RWPE2 (cell line): ENCODE measurements at places on chromosomes 1 and 21.

DNA sequence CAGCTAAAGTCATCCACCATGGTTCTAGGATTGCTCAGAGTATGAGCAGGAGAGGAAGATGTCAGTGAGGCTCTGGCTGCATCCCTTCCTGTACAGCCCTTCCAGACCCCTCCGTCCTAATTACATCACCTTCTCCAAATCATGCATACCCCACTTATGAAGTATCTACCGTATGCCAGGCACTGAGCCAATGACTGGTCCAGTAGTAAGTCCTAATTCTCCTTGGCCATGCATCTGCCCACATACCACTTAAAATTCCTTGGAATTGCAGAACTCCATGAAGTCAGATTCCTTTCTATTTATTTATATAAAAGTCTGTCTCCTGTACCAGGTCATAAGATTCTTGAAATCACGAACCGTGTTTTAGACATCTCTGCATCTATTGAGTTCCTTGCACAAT is 106.1 kb downstream of the SEC16B start:
- no peak for DNase-seq
- no peak overlapping the region for H3K27ac ChIP-seq
- H3K4me1 ChIP-seq: peaks cover 4% of the 10 kb centered on the region
- H3K4me3 ChIP-seq: no peak overlapping the region

DNA sequence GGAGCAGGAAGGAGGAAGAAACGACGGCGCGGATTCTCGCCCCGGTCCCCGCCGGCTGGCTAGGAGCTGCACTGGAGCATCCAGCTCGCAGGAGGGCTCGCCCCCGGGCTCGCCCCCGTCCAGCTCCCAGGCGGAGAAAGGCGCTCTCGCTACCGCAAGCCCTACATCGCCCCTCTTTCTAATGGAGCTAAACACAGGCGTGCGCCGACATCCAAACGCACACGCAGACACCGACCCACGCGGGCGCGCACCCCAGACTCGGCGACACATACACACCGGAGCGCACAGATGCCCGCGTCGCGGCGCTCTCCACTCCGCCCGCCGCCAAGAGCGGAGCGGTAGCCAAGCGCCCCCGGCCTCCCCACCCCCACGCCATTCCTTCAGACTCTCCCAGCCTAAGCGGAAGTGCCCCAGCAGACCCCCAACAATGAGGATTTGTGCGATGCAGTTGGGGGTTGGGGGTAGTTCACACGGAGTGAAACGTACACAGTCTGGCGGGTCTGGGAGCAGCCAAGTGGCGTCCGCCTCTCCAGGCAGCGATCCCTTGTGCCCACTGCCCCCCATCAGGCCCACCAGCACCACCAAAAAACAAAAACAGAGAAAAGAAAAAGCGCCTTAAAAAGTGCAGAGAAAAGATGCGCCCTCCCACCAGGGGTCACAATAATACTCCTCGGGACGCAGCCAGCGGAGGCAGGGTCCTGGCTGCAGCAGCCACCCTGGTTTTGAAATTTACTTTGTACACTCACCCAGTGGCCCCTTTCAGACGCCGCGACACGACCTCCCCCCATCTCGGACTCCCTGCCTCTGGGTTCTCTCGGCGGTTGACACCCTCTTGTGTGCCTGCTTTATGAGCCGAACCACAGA is 1.4 kb downstream of the DAB1 start:
- H3K36me3 ChIP-seq: no peaks in the 10 kb centered on the region
- H3K27me3 ChIP-seq: peaks cover 84% of the 10 kb centered on the region
- no peak overlapping the region for H3K4me3 ChIP-seq

DNA sequence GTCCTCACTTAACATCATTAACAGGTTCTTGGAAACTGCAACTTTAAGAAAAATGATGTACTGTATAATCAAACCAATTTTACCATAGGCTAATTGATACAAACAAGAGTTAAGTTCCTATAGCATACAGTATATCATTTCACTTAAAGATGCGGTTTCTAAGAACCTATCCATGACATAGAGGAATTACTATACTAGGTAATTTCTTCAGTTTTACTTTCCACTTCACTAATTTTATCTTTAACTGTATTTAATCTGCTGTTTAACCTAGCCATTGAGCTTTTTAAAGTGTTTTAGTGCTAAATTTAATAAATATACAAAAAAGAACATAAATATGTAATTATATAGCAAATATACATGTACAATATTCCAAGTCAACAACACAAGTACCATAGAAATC is 28.3 kb downstream of the SLC19A2 start:
- DNase-seq: no peak
- H3K4me3 ChIP-seq: no peak overlapping the region
- H3K27me3 ChIP-seq: no peaks in the 10 kb centered on the region
- H3K27ac ChIP-seq: no peak overlapping the region
- no peaks in the 10 kb centered on the region for H3K36me3 ChIP-seq
- H3K4me1 ChIP-seq: no peaks in the 10 kb centered on the region

GRCh38 chr1:145846201-145846612 is 777 bp downstream of the NUDT17 start:
- peak overlapping the region; percentile 43 for H3K4me3 ChIP-seq
- no peak for DNase-seq
- no peaks in the 10 kb centered on the region for H3K27me3 ChIP-seq
- peaks cover 30% of the 10 kb centered on the region for H3K36me3 ChIP-seq

- H3K27me3 ChIP-seq: no peaks in the 10 kb centered on the region
Measured at GRCh38 chr1:186658999-186659398, 21.2 kb downstream of the PTGS2 start.
